NCI-H526 treated with DMSO at 0.1 percent for 48 hours (cell line): ENCODE measurements at places on chromosomes 16 and 17.

DNA sequence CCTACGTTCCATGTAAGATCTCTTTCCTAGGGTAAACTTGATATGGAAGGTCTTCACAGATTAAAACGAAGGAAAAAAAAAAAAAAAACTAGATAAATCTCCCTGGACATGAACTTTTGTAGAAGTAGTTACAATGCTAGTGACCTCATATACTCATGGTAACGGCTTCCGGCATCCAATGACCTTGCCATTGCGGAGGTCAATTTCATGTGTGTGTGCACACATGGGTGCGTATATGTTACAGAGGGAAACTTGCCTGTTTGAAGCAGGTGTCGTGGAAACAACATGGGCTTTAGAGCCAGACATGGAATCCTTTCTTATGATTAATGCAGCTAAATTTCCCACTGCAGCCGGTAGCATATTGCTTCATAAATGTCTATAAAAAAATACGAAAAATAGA lies 435.5 kb downstream of the MAF start:
- DNase-seq, result no peak

DNA sequence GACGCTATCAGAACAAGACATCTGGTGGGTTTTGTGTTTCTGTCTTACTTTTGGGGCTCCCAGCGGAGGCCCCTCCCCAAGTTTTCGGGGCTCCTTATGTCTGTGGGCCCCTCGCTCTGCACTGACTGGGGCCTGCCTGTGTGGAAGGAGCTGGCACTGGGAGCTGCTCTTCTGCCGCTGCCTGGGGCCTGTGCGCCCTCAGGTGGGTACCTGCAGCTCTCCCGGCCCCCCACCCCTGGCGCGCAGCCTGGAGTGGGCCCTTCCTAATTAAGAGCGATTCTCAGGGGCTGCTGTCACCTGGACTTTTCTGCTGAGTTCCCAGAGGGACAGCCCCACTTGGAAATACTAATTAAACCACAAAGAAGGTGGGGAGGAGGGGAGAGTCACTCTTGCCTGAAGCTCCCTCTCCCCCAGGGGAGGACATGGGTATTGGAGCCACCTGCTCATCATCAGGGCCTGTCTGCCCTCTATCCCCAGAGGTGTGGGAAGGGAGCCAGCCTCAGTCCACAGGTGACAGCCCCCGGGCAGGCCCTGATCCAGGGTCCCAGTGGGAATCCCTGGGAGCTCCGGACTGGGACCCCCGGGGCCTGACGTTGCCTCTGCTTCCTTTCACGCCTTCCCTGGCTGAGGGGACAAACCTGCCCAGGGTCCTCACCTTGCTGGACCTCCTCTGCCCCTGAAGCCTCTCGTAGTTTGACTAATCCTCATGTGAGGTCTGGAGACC lies 36.5 kb downstream of the GSE1 start:
- DNase-seq, result peak; percentile 61

DNA sequence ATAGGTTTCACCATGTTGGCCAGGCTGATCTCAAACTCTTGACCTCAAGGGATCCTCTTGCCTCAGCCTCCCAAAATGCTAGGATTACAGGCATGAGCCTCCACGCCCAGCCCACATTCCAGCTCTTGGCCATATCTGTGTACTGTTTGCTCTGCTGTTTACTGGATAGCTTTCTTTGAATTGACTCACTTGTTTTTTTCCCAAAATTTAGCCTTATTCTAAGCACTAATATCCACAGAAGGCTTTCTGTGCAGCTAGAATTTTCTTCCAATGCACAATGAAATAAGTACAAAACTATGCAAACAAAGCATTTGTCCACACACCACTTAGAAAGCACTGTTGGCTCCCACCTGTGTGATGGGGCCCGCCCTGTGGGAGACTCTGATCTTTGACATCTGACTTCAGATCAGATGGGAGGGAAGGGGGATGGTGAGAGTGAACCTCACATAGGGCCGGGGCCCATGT lies 72.2 kb downstream of the CLEC16A start:
- no peak for DNase-seq

DNA sequence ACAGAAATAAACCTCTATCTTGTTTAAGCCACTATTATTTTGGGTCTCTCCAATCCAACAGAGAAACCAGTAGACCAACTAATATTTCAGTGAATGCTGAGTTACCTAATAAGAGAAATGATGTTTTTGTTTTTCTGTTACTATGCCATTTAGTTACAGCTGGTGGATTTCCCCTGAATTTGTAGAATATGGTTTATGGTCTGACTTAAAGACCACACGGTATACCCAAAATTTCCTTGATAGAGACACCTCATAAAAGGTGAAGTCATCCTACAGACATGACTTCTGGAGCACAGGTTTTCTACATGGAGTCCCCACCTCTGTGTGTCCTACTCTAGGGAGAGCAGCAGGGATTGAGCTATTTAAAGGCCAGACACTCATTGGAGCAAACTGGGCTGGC lies 13.3 kb downstream of the PIK3R5 start:
- no peak for DNase-seq
